Stimulated activated CD4-positive, alpha-beta T cell treated with anti-CD3 and anti-CD28 coated beads, Interleukin-4, amount 100 ng/mL, for 4 hours (primary cell): ENCODE measurements at places on chromosomes 5 and 9.

DNA sequence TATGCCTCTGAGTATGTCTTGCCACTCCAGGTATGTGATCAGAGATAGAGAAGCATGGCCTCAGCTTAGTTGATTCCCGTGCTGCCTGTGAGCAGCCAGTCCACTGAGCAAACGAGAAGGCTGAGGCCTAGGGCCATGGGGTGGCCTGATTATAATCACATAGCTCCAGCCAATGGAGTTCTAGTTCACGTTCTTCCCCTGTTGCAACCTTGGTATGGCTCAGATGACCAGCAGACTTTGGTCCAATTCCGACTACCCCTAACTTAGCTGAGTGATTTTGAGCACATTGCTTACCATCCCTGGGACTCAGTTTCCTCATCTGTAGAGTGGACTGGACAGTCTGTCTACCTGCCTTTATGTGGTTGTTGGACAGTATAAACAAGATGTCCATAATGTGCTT, 68.4 kb downstream of the PPARGC1B start:
- DNase-seq = no peak

GRCh38 chr5:129431406-129431805, 28.7 kb upstream of the ADAMTS19 start:
- DNase-seq = no peak

GRCh38 chr5:158485047-158485446, 614.7 kb downstream of the EBF1 start:
- no peak for DNase-seq

GRCh38 chr9:5269249-5269715, 35.2 kb downstream of the RLN2 start:
- DNase-seq = no peak

- DNase-seq = no peak
Observed at GRCh38 chr9:38153910-38154291, 84.9 kb upstream of the SHB start.

DNA sequence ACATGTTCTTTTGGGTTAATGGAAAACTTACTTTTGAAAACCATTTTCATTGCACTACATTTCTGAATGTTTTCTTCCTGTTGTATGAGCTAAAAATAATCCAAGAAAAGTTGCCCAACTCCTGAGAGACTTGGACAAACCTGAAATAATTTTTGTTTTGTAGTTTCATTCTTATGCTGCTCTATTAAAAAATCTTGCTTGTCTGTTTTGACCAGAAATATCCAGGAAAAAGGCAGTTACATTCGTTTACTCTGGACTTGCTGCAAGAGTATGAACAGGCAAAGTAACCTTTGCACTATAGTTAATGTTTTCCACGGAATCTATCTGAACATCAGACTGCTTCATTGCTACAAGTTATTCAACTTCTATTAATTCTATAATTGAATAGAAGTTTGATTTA, 200.1 kb upstream of the DAB2 start:
- DNase-seq = no peak
